HL-60 (cell line): ENCODE measurements at places on chromosomes 12 and 14.

DNA sequence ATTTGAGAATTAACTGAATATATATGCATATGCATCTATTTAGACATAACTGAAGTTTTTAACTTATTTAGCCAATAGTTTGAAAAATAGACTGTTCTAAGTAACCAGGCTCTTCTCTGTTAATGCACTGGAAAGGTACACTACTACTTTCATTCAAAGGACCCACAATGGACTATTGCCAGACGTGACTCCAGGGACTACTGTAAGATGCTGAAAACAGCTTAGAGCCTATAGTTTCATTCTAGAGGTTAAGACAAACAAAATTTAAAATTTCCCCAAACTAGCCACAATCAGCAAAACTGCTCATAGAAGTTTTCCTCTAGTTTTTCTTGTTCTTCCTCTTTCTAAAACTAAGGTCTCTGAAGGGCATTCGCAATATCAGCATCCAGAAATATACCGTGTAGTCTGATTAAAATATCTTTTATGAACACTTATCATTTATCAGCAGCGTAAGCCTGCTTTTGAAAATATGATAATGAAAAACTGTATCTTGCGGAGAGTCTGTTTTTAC is 10.4 kb downstream of the APPL2 start:
- DNase-seq = no peak

DNA sequence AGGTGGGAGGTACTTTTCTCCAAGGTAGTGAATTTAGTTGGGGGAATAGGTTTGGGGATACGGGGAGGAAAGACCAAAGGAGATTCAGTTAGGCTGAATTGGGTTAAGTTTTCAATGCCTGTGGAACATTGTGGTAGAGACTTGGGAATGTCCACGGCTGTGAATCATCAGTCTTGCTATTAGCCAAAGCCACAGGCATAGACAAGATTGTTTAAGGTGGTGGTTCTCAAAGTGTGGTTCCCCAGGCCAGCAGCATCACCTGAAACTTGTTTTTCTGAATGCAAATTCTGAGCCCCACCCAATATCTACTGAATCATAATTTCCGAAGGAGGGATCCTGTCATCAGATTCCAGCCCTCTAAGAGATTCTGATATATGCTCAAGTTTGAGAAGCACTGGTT is 316.2 kb downstream of the EGLN3 start:
- DNase-seq = no peak

- no peak for DNase-seq
Observed at GRCh38 chr14:70257526-70257925, 68.8 kb upstream of the SLC8A3 start.

- DNase-seq = peak; percentile 59
Observed at GRCh38 chr12:9372202-9372601, 164.0 kb upstream of the PZP start.

GRCh38 chr12:119412811-119413794 is 78.6 kb downstream of the CCDC60 start:
- DNase-seq = peak; percentile 35

- no peak for DNase-seq
Observed at GRCh38 chr14:37546621-37547447, 48.2 kb downstream of the FOXA1 start.

GRCh38 chr12:52920937-52921336 is 16.1 kb upstream of the KRT8 start:
- DNase-seq = no peak

DNA sequence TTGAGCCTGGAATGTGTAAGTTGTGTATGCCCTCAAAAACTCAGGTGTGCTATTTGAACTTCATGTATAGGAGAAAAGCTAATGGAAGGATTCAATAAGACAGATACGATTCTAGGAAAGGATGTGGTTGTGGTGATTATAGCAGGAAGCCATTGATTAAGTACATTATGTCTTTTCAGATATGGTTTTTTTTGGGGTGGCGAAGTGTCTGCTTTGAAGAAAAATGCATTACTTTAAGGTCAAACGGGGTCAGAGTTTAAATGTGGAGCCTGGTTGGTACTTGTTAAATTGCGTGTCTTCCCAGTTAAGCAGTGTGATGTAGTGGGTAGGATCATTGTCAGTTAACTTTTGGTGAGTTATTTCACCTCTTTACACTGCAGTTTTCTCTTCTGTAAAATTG is 13.0 kb upstream of the NUP107 start:
- DNase-seq = no peak

DNA sequence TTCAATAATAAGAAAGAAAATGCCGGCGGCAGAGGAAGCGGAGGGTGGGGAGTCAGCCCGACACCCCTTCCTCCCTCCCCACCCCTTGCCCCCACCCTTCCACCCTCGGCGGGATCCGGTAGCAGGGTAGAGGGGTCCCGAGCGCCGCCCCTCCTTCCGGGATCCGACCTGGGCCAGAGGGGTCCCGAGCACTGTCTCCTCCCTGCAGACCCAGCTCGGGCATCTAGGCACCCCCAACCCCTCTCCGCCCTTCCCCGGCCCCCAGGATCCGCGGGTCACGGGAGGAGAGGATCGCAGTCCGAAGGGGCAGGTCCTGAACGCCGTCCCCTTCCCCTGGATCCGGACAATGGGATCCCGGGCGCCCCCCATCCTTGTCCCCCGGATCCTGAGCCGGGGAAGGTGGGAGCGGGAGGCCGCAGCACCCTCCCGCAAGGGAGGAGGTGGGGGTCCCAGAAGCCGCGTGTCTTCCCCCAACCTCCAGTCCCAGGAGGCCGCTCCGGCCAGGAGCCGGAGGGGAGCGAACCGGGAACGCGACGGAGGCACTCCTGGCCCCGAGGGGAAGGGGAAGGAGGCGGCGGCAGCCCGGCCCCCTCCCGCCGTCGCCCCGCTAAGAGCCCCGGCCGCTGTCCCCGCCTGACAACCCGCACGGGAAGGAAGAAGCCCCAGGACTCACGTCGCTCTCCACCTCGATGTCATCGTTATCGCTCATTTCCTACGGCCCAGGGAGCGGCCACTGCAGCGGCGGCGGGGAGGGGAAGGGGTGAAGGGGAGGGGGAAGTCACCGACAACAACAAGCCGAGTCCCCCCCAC is 481 bp downstream of the MAX start:
- no peak for DNase-seq

GRCh38 chr14:26170885-26171284 is 426.9 kb downstream of the NOVA1 start:
- DNase-seq = no peak

DNA sequence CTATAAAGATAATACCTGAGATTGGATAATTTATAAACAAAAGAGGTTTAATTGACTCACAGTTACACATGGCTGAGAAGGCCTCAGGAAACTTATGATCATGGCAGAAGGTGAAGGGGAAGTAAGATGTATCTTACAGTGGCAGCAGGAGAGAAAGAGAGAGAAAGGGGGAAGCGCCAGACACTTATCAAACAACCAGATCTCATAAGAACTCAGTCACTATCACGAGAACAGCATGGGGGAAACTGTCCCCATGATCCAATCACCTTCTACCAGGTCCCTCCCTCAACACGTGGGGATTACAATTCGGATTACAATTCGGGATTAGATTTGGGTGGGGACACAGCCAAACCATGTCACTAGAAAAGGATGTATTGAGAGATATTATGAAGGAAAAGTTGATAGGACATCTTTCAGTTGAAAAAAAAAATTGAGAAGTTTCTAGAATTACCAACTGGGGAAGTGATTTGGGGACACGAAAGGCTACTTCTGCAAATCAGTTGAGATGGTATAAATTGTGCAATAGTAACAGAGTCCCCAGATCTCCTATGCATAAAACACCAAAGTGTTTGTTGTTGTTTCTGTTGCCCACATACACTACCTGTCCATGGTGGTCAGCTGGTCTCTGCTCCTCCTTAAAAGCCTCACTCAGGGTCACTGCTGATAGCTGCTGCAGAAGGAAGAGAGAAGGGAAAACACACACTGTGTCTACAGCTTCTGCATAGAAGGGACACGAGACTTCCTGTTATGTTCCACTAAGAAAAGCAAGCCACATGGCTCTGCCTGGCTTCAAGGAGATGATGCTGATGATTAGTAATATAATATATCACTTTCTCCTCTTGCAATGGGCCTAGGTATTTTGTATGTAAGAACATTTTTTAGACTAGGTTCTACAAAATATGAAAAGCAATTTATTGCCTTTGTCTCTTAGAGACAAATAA is 465.5 kb downstream of the PDZRN4 start:
- DNase-seq = peak; percentile 14

DNA sequence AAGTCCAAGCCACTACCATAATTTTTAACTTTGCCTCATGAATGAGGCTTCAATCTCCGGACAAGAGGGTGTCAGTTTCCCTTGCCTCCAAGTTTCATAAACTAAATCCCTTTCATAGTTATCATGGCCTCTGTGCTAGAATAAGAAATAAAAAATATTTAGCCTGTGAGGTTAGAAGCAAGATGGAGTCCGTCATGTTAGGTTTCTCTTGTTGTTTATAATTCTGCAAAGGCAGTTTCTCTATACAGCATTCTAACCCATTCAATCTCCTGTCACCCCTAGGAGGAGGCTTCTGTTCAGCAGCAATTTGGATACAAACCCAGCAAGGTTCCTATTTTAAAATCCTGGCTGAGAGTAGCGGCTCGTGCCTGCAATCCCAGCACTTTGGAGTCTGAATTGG is 15.8 kb upstream of the RAN start:
- DNase-seq = no peak

DNA sequence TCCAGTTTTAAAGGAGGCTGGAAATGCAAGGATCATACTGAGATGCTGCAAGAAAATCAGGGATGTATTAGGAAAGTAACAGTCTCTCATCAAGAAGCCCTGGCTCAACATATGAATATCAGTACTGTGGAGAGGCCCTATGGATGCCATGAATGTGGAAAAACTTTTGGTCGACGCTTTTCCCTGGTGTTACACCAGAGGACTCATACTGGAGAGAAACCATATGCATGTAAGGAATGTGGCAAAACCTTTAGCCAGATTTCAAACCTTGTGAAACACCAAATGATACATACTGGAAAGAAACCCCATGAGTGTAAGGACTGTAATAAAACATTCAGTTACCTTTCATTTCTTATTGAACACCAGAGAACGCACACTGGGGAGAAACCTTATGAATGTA is 24.5 kb downstream of the ZNF891 start:
- DNase-seq = no peak

- DNase-seq = no peak
Observed at GRCh38 chr14:44653641-44654040, 146.6 kb upstream of the FSCB start.

DNA sequence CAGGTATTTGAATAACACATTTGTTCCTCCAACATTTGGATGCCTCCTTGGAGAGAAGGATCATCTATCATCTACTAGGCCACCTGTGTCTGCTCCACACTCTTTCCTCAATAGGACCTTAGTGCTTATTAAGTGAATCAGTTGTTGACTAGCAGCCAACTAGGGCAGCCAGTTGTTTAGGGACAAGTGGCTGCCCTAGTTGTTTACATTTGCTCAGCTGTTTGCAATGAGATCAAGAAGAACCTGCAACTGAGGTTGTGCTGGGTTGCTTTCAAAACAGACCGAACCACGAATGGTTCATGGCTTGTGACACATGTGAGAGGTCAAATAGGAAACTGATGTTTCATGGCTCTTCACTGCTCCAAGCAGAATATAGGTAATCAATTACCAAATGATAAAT is 53.8 kb downstream of the TMCC3 start:
- no peak for DNase-seq

GRCh38 chr14:75654127-75654732 is 6.4 kb downstream of the ERG28 start:
- DNase-seq = peak; percentile 53

DNA sequence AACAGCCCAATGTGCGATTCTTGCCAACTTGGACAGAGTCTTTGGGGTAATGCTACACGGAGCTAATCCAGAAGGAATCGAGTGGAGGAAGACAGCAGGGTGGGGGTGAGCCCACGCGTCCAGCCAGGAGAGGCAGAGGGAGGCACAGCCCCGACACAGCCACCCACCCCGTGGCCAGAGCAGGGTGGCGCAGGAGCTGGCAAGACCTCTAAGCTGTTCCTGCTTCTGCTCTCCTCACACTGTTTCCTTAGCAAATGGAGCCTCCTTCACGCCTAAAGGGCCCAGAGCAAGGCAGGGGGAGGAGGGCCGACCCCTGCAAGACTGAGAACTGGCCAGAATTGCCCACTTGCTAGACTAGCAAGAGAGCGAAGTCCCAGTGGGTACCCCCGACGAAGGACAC is 91.5 kb downstream of the FBXL14 start:
- no peak for DNase-seq

DNA sequence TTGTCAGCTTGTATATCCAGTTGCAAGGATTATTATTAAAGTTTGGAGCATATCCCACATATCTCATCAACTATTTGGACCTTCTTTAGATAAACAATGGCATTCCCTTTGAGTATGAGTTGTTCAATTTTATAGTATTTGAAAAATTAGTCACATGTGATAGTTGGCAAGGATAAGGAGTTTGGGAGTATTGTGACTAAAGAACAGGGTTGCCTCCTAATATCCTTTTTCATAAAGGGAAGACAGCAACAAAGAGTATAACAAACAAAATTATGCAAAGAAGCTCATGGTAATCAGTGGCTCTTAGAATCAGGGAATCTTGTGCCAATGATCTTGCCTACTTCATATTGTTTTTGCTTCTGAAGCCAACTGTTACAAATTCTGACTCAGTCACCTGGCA is 31.2 kb upstream of the KCNH5 start:
- DNase-seq = no peak

DNA sequence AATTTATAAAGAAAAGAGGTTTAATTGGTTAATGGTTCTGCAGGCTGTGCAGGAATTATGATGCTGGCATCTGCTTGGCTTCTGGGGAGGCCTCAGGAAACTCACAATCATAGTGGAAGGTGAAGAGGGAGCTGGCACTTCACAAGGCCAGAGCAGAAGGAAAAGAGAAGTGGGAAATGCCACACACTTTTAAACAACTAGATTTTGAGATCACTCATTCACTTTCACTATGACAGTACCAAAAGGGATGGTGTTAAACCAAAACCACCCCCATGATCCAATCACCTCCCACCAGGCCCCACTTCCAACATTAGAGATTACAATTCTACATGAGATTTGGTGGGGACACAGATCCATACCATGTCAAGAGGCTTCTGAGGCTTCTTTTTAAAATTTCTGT is 62.6 kb downstream of the SLC38A4 start:
- DNase-seq = no peak

DNA sequence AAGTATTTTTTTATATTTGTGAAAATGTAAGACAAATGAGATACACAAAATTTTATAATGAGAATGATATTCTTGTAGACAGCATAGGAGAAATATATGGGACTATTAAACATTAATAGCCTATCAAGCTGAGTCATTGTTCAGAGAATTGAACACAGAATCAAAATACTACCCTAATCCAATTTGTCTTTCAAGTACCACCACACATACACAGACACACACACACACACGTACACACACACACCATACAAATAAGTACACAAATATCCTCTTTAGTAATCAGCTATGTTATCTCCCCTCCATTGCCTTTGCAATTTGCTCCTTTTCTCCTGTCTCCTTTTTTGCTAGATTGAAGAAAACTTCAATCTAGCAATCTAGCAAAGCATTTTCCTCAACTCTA is 499.3 kb downstream of the FOXG1 start:
- no peak for DNase-seq

- DNase-seq = no peak
Observed at GRCh38 chr12:26828280-26829073, 4.5 kb downstream of the ITPR2 start.
